ENCODE measurements at places on chromosomes 5 and 9.

- DNase-seq = no peak
Measured at GRCh38 chr5:9279774-9280173, 266.1 kb downstream of the SEMA5A start.

DNA sequence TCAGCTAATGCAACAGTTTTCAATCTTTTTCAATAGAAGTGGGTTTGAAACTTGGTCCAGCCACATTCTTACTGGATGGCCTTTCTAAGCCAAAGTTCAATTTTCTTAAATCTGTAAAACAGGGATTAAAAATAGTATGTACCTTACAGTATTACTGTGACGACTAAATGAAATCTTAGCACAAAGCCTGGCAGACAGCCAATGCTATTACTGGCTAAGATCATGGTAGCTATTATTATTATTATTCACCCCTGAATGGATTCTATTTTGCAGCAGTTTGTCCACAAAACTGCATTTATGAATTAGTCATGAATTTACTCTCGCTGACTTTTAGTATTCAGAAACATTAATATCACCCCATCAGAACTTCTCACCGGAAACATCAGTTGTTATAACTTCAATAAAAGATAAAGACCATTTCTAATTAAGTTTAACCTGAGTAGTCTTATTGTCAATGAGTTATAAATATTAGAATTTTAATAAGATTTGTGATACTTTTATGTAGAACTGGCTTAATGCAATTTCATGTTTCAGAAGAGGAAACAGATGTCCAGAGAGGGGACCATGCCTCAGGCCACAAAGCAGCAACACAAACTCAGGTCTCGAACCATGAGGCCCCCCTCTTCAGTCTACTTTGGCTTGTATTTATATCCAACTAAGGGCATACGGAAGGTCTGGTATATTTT, 468.2 kb downstream of the ARHGEF28 start:
- DNase-seq = peak; percentile 8

DNA sequence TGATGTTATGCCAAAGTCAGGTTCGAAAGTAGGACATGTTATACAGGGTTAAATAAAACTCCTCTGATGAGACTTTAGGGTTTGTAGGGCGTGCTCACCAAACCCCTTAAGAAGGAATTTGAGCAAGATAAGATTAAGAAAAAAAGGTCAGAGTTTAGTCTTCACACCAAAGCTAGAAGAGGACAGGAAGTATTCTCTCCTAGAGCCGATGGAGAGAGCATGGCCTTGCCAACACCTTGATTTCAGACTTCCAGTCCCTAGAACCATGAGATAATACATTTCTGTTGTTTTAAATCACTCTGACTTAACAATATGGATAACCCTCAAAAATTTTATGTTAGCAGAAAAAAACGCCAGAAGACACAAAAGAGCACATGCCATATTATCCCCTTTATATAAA, 16.3 kb upstream of the PLCXD3 start:
- DNase-seq = no peak

GRCh38 chr5:168656633-168657032, 77.5 kb upstream of the PANK3 start:
- DNase-seq = peak; percentile 60
